ENCODE measurements at places on chromosomes 16 and 17.

- no peak for DNase-seq
These were observed 57.2 kb upstream of the CDH5 start for GRCh38 chr16:66309215-66309807.

DNA sequence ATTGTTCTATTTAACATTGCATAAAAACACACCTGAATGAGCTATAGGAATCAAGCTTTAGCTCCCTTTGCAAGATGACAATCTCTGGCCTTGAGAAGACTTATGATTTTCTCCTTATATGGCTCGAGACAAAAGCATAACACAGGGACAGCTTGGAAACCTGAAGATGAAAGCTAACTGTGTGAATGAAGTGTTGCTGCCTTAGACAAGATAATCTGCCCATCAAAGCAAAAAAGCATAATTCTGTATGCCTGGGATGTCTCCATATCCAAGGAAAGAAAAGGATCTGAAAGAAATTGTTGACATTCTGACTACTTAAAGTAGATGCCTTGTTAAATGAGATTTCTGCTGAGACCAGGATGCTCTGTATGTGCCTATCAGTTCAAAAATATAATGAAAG is 526.7 kb upstream of the TOM1L1 start:
- DNase-seq, result no peak

GRCh38 chr17:44556166-44556831 is 985 bp upstream of the FZD2 start:
- peak; percentile 68 for DNase-seq

DNA sequence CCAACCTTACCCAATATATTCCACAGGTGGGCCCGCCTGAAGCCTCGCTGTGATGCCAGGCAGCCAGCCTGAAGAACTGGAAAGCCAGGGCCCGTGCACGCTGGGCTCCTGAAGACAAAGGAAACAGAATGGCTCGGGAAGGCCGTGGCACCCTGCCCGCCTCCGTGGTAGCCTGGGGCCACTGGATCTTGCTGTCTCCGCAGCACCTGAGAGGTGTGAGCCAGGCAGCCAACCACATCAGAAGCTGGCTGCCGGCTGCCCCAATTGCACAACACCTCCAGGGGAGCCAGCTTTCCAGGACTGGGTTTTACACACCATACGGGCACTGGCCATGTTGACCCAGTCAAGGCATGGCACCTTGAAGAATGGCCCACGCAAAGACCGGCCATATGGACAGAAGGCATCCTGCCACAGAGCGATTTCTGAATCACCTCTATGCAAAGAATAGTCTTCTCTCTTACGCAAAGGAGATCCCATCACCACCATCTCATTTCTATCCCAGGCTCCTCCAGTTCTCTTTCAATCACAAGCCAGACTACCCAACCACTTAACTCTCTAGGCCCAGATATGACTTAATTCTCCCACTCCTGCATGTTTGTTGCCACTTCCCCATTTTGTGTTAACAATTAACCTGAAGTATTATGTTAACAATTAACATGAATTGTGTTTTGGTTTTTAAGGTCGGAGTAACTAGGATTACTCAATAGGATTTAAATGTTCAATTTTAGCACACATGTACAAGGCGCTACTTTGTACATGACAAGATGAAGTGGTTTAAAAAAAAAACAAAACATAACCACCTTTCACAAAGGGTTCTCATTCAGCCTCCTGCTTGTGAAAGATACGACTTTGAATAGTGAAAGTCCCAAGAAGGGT is 32.1 kb downstream of the ZFHX3 start:
- DNase-seq, result peak; percentile 72

DNA sequence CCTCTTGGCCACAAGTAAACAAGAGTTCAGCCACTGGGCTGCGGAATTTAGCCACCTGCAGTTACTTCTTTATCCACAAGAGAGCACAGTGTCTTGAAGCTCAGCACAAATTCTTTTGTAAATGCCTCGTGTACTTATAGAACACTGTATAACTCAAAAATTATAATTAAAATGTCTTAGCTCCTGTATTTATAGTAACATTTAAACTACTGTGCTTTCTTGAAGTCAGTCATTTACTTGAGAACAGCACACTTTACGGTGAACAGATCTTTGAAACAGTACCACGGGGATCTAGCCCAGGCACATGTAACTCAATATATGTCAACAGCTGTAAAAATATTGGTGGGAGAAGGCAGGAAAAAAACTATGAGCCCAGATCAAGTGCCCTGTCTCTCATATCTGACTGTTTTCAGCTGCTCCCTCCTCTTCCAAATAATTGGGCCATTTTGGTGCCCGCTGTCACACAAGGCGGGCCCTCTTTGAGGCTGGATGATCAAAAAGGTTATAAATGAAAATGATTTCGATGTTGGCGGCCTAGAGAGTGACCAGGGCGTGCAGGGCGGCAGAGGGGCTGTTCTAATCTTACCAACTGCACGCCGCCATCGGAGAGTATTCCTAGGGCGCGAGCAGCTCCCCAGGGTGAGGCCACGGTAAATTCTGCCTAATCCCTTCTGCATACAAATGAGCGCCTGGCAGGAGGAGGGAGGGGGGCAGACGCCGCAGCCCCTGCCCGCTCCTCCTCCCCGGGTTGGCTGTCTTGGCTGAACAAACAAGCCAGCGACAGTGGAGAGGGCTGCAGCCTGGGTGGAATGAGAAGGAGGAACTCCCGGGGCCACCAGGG is 183.2 kb downstream of the C16orf78 start:
- DNase-seq, result peak; percentile 5

GRCh38 chr16:77948835-77949234 is 73.5 kb upstream of the CLEC3A start:
- no peak for DNase-seq

- DNase-seq, result peak; percentile 97
These were observed 6.3 kb upstream of the MNT start for GRCh38 chr17:2406903-2407790.

DNA sequence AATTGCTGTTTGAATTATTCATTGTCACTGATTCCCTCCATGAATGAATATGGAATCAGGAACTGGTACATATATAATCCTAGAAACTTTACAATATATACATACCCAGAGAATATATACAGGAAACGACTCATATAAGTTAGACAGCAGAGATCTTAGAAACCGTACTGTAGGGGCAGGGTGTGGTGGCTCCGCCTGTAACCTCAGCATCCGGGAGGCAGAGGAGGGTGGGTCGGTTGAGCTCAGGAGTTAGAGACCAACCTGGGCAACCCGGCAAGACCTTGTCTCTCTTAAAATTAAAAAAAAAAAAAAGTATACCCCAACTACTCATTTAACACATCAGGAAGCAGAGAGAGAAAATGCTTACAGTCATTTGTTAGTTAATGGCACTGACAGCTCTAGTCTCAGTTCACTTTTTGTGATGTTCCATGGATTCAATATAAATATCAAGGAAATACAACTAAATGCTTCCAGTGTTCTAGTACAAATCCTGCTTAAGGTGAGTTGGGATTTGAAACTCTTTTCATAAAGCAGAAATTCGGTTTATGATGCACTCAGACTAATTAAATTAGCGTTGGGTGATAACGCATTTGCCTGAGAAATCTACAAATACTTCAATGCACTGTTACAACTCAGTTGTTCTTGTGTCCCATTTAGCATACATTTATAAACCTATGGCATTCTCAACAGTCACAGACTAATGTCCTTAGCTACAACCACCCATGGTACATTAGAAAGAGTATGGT is 5.6 kb downstream of the GLG1 start:
- no peak for DNase-seq

GRCh38 chr16:49810831-49811230 is 45.1 kb downstream of the ZNF423 start:
- DNase-seq, result no peak

- DNase-seq, result peak; percentile 57
These were observed 3.8 kb downstream of the CIITA start for GRCh38 chr16:10880594-10881452.

- no peak for DNase-seq
These were observed 34.0 kb downstream of the CA10 start for GRCh38 chr17:52124561-52124960.
